Pons (tissue), 1 donor: ENCODE measurements at places on chromosomes 6 and 20.
A peak's percentile ranks its signal among the peaks of the same experiment; 100 is the strongest.

- no peak for DNase-seq
Measured at GRCh38 chr20:24089576-24089975, 101.0 kb upstream of the GGTLC1 start.

DNA sequence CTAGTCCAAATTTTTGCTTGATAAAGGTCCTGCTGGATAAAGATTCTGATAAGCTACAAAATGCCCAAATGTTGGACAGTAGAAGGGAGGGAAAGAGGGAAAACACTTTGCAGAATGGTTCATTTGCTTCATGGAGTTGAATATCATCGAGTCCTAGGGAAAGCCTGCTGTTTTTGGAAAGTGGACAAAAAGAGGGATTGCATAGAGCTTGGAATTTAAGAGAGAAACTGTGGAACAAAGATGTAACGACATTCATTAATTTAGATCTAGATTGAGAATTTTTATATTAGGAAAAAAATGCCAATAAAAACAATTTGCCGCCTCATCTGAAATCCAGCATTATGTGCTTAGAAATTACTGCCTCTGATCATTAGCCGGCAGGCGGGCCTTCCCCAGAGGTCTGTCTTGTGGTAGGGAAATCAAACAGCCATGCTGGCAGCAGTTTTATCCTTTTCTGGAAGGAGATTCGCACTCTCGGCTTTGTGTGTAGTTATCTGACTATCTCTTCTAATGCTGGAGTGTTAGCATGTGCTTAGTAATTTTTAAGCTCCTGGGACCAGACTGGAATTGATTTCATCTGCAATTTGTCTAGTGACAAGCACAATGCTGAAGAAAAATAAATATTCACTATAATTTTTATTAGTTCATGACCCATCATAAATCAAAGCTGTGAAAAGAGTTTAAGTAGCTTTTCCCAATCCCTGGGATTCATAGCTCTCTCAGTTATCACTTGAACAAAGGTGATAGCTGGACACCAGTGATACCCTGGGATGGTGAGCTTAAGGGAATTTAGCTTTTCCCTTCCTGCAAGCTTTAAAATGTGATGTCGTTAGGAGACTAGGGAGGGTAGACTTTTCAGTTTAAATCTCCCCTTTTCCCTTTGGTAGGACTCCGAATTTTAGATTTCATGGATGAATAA is 329.5 kb downstream of the PRL start:
- no peak for DNase-seq

DNA sequence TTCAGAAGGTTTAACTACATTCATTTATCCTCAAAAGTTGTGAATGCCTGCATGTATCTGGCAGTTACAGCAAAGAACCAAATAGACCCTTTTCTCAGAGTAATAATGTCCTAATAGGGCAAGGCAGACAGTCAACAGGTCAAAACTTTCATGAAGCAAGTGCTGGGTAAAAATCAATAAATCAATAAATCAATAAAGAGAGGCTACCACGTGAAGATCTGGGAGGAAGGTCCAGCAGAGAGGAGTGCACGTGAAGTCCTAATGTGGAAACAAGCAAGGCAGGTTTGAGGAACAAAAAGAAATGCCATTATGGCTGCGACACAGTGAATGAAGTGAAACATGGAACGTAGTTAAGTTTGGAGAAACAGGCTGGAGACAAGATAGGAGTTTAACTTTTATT is 36.3 kb upstream of the C6orf118 start:
- no peak for DNase-seq

DNA sequence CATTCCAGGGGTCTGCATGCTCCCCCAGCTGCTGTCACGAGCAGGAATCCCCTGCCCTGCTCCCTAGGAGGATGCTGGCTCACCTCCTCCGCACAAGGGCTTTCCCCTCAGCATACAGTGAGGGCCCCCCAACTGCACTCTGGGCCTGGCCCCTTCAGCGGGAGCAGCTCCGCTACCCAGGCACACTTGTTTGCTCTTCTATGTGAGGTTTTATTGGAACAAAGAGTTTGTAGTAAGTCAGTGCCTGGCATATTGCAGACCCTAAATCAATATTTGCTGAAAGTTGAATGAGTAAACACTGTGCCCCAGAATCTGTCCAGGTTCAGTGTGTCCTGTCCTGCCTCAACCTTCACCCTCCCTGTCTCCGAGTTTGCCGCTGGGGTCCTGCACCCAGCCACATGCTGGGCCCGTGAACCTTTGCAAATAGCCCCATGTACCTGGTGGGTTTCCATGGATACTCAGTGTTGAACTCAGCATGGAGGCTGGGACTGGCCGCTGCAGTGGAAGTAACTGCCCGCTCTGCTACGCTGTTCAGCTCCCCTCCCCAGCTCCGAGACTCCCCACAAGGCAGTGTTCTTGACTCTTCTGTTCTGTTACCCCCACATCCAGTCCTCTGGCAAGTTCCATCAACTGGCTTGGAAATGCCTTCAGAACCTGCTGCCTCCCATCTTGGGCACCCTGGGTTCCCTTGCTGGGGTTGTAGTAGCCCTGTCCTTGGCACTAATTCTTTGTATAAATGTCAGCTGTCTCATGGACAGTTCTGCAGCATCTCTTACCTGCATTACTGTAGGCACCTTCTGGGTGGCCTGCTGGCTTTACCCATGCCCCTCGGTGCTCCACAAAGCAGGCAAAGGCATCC is 15.7 kb downstream of the SLC22A1 start:
- no peak for DNase-seq

GRCh38 chr6:33632558-33633039 is 11.5 kb downstream of the ITPR3 start:
- peak; percentile 22 for DNase-seq

DNA sequence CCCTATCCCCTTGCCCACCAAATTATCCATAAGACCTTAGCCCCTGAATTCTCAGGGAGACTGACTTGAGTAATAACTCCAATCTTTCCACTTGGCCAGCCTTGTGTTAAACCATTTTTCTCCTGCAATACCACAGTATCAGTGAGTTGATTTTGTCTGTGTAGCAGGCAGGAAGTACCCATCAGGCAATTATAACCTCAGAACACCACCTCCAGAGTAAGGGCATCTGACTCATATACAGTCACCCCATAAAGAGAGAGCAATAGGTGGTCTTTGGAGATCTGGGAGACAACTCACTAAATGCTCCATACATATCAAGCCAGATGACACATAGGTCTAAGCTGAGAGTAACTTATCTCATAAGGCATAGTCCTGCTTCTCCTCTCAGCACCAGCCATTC is 83.7 kb downstream of the FILIP1 start:
- no peak for DNase-seq

- no peak for DNase-seq
Measured at GRCh38 chr6:19669206-19669605, 168.0 kb upstream of the ID4 start.

GRCh38 chr6:10535193-10535592 is 14.0 kb downstream of the GCNT2 start:
- no peak for DNase-seq

DNA sequence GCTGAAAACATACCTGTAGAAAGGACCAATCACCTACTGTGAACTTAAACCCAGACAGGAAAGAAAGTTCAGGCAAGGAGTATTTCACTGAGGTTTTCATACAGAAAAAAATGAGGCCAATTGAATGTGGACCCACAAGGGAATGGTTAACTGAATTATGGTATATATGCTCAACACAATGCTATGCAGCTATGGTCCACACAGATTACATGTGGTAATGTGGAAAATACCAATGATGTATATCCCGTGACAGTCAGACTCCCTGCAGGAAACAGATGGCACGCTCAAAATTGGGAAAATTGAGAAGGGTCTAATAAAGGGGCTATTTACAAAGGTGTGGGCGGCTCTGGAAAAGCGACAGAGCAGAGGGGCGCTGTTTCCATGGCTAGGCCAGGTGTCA is 47.1 kb upstream of the PIM1 start:
- no peak for DNase-seq

GRCh38 chr6:98054453-98054852 is 771.4 kb upstream of the MMS22L start:
- no peak for DNase-seq
